ENCODE measurements at places on chromosomes 3 and 15.

DNA sequence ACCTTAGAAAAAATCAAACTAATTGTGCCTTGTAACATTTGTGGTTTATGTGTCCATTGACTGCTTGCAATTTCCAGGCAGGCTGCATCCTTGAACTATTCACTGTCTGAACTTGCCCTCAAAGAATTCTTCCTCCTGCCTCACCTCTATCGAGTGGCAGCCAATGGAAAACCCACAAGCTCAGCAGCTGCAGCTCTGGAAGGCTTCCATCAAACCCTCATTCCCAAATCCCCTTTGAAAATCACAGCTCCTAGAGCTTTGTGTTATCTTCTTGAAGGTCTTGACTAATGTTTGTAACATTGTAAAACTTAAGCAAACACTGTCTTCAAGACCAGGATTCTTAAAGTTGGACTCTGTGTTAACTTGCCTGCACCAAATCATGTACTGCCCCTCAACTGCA, 81.1 kb downstream of the FILIP1L start:
- DNase-seq: no peak

- peak; percentile 82 for DNase-seq
These were observed at the start of gene AGTR1 for GRCh38 chr3:148697306-148698189. Gene AGTR1, plus strand, starts transcription at chr3:148697903. Its CDS starts 43,133 bp downstream, at chr3:148741036.

GRCh38 chr15:98530570-98530969, 117.8 kb upstream of the IGF1R start:
- DNase-seq: no peak

GRCh38 chr3:39513791-39514369, 46.4 kb downstream of the MOBP start:
- no peak for DNase-seq

DNA sequence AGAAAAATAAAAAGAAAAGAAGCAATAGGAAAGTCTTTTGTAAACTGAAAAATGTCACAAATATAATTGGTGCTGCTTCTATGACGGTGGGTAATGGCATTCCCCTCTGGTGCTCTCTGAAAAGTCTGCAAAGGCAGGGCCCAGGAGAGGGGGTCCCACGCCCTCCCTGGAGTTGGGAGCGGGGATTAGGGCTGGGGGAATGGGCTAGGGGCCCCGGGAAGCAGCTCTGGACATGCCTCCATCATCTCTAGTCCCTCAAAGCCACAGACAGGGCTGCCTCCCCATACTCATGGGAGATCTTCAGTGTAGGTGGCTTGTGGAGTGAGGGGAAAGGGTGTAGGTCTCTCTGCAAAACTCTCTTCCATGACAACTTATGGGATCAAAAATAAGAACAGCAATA, 7.8 kb upstream of the RHCG start:
- no peak for DNase-seq

DNA sequence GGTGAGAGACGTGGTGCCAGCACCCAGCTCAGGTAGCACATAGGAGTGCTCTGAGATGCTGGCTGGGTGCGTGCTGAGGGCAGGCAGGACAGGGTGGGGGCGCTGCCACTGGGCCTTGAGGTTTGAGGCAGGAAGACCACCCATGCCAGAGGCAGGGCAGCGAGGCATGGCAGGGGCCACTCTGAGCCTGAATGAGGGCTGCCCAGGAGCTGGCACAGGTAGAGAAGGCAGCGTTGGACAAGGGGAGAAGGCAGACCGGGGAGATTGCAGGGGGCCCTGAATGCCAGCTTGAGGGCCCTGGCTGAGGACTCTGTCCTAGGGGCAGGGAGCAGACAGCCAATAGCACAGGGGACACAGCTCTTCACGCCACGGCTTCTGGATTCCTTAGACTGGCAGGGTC, 50.2 kb downstream of the ADAMTS7 start:
- peak; percentile 38 for DNase-seq

DNA sequence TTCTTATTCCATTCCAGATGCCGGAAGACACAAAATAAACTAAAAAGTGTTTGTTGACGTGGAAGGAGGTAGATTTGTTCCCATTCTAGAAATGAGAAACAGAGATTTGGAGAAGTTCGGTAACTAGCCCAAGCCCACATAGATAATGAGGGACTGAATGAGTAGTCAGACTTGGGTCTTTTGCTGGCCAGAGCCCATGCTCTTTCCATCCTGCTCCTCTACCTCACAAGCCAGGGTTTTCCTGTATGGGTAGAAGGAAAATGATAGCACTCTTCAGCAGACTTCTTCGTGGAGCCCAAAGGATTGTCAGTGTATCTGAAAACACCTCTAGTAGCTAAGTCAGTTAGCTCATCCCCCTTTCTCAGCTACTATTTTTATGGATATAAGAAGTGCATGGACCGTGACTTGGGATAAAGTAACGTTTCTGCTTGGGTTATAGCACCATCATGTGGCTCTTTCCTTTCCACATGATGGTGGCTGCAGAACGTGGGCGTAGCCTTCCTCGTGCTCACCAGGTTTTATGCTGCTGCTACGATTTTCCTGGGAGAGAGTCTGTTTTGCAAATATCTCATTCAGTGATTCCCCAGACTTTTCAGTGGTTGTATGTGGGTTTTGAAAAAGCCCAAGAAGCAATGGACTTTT, 84.6 kb downstream of the DGKG start:
- no peak for DNase-seq

- DNase-seq: peak; percentile 72
These were observed 785 bp upstream of the MYRIP start for GRCh38 chr3:39808467-39809180.

- DNase-seq: no peak
These were observed 50.0 kb upstream of the ZNF280D start for GRCh38 chr15:56783156-56783856.

DNA sequence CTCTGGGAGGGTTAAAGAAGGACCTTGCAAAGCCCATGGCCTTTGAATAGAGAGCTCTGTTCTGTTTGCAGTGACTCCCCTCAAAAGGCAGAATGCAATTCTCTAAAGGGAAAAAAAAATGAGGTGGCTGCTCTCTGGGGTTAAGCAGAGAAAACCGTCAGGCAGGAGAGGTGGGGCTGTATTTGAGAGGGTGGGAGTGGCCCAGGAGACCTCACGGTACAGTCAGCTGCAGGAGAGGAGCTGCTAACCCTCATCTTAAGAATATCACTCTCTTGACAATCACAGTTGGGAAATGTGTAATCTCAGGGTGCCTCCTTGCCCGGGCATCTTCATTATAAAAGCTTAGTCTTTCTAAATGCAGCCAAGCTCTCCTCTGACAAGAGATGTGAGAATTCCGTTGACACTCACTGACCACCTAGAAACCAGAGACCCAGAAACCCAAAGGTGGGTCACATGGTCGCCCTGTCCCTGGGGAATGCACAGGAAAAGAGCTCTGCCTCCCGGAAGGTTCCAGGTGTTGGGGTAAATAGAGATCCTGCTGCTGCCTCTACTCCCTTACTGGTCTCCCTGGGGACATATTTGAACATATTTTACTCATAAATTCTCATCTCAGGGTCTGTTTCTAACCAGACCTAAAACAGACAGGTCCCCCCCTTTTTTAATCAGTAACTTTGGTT, 159.1 kb upstream of the CTDSPL start:
- DNase-seq: no peak

GRCh38 chr3:38128303-38128655, 8.6 kb downstream of the ACAA1 start:
- no peak for DNase-seq

- DNase-seq: no peak
These were observed 88.7 kb downstream of the TFG start for GRCh38 chr3:100798012-100798411.

DNA sequence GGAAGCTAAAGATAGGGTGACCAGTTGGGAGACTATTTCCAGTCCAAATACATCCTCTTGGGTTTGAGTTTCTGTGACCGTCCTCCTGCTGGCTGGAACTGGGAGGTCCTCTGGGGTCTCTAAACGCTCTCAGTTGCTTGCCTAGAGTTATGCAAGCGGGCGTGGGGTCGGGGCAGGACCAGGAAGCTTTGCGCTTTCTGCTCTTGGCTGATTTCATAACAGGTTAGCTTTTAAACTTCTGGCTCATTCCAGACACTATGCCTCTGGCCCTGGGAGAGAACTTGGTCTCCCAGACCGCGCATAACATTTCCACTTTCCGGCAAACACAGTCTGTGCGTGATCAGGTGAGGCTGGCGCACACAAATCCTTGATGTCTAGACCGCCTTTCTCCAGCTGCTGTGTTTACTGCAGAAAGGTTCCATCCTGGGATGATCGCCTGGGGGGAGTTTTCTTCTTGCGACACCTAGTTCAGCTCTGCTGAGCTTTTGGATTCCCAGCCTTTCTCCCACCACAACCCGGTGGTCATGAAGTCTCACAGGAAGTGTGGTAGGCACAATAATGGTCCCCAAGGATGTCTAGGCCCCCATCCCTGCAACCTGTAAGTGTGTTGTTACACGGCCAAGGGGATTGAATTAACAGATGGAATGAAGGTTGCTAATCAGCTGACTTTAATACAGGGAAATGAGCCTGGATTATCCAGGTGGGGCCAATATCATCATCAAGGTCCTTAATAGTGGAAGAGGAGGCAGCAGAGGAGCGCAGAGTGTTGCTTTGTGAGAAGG, 23.6 kb upstream of the CGNL1 start:
- DNase-seq: no peak

All from aorta (tissue), 5 donors.